ENCODE measurements at places on chromosomes 1 and 21.

GRCh38 chr1:169098380-169098779 lies 8.1 kb upstream of the ATP1B1 start:
- no peak for DNase-seq

GRCh38 chr21:45370575-45370974 lies 34.4 kb upstream of the COL18A1 start:
- no peak for DNase-seq

DNA sequence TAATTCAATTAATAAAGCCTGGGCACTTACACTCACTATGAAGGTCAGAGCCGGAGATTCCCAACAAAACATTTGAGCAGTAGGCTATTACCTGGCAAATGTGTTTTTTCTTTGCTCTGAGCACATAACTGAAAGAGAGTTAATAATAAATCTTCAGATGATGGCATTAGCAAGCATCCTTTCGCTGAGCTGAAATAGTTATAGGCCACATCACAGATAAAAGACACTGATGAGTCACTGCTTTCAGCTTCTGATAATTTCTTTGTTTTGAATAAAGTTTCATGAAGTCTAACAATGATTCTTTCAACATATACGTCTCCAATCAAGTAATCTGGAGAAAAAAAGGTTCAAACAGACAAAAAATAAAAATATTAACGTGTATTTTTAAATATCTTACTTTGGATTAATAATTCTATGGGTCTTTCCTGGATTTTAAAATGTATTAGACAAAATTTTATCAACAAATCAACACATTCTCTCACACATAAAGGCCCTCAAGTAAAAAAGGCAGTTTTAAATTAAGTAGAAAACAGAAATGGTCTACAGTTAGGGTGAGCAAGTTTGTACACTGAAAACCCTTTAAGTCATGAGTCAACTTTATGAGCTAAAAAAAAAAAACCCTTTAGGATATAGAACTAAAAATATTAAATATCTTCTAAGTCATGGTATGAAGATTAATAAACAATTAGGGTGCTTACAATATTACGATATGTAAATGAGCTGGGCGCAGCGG lies 33.1 kb downstream of the LTN1 start:
- no peak for DNase-seq

GRCh38 chr1:101243751-101244150 lies 6.9 kb downstream of the S1PR1 start:
- DNase-seq = no peak

DNA sequence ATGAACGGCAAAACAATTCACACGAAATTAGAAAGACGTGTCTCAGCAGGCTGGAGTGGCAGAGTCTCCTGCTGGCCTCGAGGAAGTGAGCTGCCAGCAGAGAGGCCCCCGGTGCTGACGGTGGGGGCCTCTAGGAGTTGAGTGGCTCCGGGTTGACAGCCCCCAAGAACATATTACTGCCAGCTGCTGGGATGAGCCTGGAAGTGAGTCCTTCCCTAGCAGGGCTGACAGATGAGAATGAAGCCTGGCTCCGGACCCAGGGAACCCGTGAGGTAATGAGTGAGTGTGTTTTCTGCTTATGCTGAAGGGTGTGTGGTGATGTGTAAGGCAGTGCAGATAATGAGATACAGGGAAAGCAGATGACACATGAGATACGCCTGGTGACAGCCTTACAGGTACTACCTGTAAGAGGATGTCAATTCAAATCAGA lies 23.5 kb upstream of the LRRC47 start:
- no peak for DNase-seq

- no peak for DNase-seq
Observed at GRCh38 chr1:118223426-118223825, 38.4 kb upstream of the SPAG17 start.

DNA sequence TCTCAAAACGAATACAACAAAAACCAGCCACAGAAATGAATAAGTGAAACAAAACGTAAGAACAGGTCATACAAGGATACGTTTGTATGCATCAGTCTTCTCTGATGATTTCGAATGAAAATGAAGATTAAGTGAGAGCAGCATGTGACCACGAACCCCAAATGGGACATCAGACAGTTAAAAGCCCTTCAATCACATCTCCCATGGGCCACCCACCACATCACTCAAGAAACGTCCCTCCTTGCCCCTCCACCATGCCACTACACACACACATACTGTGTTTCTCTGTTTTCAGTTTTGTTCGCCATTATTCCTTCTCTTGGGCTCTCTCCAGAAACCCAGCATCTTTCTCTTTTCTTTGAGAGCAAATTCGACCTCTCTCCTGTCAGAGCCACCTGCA lies 355.6 kb upstream of the KAZN start:
- DNase-seq = no peak

GRCh38 chr1:93549811-93550210 lies 101.9 kb downstream of the FNBP1L start:
- DNase-seq = no peak

DNA sequence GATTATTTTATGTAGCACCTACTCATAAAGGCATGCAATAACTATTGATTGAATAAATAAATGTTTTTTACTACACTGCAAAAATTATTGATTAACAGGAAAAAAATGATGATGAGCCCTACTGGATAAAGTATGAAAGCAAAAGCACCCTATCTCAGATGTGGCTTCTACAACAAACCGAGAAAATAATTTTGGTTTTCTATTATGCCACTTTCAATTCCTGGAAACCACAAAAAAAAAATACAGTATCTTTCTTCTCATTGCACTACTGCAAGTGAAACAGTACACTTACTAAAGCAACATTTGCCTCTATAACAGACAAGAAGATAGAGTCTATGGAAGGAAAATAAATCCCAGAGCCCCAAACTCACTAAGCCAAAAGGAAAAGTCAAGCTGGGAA lies 1882.4 kb downstream of the NCAM2 start:
- no peak for DNase-seq

DNA sequence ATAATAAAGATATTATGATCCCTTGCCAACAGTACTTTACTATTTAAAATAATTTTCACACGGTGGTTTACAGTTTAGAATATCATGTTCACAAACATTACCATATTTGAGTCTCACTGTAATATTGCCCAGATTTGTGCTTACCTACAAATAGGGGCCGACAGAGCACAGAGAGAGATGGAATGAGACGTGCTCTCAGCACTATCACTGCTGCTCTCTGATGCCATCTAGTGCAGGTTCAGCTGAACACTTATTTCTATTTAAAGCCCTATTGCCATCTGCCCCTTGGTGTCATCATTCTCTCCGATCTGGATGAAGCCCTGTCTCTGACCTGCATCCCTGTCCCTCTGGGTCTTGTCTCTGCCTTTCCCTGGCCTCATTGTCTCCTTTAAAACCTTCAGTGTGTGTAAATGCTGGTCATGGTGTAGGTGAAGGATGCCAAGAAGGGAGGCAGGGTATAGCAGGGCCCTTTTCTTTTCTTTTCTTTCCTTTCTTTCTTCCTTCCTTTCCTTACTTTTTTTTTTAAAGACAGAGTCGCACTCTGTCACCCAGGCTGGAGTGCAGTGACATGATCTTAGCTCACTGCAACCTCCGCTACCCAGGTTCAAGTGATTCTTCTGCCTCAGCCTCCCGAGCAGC lies 6.9 kb upstream of the GPATCH4 start:
- peak; percentile 63 for DNase-seq
